EL (cell line): ENCODE measurements at places on chromosomes 7 and 10.

DNA sequence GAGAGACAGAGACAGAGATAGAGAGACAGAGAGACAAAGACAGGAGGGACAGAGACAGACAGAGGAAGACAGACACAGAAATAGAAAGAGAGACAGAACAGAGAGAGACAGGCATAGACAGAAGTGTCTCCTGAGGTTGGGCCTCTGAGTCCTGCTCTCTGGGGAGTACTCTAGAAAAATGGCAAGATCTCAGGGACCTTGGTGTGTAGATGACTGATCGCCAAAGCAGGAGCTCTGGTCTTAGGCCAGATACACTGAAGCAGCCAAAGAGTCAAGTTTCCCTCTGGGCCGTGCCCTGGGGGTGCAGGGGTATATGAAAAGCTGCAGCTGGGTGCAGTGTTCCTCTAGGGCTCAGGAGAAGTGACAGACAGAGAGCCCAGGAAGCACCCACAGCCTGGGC is 176.6 kb upstream of the TNS3 start:
- DNase-seq, result peak; percentile 44

GRCh38 chr7:72309476-72309875 is 102.7 kb downstream of the CALN1 start:
- DNase-seq, result no peak

DNA sequence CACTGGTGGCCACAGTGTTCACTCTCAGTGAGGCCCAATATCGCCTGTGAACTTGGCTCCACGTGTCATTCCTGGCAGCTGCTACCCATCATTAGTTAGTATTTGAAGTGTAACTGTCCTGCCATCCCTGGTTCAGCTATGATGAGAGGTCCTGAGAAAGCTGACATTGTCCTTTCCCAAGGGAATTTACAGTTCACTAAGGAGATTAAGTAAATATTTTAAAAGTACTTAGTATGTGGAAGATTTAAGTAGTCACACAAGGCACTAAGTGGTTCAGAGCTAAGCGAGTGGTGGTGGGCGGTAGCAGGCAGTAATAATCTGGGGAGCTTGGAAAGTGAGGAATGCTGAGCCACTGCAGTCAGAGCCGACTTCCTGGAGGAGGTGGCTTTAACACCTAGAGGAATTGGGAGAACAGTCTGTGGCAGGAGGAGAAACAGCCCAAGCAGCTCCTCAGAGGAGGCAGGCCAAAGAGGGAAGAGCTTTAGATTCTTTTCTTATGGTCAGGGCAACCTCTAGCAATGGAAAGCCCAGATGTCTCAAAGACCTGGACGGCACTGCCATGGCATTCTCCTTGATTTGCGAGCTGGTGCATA is 519.7 kb downstream of the LRMDA start:
- DNase-seq, result no peak

DNA sequence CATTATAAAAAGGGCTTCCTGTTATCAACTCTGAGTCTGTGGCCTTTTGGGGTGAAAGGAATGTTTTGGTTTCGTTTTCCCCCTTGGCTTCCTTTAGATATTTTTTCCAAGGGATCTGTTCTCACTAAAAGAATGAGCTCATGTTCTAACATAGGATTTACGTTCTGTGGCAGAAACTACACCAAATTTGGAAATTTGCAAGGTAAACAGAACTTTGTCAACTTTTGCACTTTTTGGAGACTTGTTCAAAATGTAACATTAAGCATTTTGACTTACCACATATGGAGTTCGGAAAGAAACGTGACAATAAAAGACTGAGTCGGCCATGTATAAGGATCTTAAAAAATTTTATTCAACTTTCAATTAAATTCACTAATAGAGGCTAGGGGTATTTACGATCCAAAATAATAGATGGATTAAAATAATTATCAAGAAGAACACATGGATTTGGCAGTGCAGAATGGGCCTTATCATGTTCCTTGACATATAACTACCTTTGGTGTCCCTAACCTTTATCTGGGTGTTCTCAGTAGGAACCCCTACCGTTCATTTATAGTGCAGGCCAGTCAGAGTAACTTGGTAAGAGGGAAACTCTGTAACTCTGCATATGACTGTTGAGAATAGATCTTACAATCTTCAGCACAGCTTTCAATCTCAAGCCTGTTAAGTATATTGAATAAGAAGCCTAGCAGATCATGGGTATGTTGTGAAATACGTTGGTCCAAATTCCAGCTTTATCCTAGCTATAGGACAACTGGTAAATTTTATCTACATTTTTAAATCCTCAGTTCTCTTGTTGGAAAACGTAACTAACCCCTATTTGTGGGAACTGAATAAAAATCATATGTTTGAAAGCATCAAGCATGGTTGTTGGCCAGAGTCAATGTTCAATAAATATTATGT is 11.8 kb downstream of the CPED1 start:
- peak; percentile 75 for DNase-seq

DNA sequence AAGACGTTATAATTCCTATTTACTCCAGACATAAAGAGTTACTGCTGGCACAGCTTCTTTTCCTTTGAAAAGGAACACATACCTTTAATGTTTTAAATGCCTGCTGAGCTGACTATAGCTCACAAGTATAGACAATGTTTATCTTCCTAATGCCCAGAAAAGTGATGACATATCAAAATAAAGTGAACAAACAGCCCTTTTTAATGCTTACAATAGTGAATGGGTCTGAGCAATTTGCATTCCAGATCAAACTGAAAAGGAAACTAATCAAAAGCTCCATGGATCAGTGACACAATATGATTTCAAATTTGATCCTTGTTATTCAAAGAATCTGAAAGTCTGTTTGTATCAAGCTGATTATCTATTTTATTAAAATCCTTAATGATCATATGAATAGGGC is 233.6 kb upstream of the SEMA3E start:
- no peak for DNase-seq

GRCh38 chr7:134941185-134941900 is 45.0 kb upstream of the AGBL3 start:
- DNase-seq, result peak; percentile 93

- DNase-seq, result no peak
Measured at GRCh38 chr10:35299016-35299415, 37.3 kb upstream of the CCNY start.

DNA sequence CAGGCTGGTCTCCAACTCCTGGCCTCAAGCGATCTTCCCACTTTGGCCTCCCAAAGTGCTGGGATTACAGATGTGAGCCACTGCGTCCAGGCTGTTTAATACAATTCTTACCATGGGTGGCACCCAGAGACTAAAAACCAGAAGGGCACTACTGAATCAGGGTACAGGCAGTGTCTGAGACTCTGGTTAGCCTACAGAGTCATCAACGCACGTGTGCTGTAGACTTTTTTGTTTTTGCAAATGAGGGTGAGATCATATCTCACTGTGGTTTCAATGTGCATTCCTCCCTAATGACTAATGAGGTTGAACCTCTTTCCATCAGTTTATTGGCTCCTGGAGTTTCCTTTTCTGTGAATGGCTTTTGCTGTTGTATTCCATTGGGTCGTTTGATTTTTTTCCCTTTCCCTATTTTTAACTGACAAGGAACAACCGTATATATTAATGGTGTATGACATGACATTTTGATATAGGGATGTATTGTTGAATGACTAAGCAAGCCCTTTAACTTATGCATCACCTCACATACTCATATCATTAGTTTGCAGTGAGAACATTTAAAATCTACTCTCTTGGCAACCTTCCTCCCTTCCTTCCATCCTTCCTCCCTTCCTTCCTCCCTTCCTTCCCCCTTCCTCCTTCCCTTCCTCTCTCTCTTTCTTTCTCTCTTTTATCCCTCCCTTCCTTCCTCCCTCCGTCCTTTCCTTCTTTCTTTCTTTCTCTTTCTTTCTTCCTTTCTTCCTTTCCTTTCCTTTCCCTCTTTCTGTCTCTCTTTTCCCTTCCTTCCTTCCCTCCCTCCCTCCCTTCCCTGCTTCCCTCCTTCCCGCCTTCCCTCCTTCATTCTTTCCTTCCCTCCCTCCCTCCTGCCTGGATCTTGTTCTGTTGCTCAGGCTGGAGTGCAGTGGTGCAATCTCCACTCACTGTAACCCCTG is 9.3 kb upstream of the TMEM270 start:
- peak; percentile 98 for DNase-seq

DNA sequence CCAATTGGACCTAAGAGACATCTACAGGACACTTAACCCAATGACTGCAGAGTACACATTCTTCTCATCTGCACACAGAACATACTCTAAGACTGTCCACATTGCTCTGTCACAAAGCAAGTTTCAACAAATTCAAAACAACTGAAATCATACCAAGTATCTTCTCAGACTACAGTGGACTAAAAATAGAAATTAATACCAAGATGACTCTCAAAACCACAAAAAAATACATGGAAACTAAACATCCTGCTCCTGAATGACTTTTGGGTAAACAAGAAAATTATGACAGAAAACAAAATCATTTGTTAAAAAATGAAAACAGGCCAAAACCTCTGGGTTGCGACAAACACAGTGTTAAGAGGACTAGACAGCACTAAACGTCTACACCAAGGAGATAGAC is 24.5 kb downstream of the SNX13 start:
- DNase-seq, result no peak

- DNase-seq, result peak; percentile 81
Measured at GRCh38 chr10:86958901-86959736, 720 bp downstream of the SNCG start.

DNA sequence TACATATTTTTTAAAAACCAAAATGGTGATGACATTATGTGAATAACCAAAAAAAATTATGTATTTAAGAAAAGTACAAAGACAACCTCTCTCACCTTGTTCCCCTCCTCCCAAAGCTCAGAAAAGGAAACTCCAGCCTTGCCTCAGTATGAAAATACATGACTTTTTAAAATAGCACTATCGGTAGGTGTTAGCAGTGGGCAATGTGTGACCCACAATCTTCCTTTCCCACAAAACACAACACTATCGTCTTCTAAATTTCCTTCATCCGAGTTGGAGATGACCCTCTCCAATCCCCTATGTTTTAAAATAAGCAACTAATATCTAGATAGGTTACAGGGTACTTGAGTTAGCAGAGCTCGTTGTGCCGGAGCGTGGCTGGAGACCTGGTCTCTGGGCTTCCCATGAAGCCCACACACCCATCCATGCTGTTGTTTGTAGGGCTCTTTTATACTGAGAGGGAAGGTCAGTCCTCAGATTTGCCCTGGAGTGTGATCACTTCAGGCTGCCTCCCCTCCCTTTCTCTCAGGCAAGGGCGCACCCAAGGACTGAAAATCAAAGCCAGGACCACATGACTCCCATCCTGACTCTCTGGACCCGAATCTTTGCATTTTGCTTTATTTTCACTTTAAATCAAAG is 107.6 kb downstream of the JAZF1 start:
- DNase-seq, result no peak
